Lower leg skin (tissue), 4 donors: ENCODE measurements at places on chromosomes 12 and 14.

DNA sequence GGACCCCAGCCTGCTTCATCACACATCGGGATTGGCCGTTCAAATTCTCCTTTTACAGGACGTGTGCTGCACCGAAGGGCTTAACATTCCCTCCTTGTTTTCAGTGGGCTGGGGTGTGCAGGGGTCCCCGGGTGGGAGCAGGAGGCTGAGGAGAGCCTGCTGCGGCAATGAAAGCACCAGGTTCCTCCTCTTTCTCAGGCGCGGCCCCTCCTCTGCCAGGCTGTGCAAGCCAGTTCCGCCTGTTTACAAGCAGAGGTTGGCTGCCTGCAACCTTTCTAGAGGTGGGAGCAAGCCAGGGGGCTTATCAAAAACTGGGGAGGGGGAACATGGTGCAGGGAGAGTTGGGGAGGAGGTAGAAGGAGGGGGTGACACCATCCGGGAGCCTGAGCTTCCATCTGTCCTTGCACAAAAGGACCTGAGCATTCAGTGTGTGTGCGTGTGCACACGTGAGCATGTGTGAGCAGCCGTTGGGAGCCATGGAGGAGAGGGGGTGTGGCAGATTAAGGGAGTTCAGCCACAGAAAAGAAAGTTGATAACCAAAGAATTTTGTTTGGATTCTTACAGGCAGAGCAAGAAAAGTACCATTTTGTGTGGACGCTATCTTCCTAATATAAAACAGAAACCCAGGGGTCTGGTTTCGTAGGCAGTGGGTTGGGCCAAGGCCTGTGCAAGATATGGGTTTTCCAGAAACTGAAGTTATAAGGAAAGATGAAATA is 108.8 kb upstream of the RFLNA start:
- DNase-seq: no peak

DNA sequence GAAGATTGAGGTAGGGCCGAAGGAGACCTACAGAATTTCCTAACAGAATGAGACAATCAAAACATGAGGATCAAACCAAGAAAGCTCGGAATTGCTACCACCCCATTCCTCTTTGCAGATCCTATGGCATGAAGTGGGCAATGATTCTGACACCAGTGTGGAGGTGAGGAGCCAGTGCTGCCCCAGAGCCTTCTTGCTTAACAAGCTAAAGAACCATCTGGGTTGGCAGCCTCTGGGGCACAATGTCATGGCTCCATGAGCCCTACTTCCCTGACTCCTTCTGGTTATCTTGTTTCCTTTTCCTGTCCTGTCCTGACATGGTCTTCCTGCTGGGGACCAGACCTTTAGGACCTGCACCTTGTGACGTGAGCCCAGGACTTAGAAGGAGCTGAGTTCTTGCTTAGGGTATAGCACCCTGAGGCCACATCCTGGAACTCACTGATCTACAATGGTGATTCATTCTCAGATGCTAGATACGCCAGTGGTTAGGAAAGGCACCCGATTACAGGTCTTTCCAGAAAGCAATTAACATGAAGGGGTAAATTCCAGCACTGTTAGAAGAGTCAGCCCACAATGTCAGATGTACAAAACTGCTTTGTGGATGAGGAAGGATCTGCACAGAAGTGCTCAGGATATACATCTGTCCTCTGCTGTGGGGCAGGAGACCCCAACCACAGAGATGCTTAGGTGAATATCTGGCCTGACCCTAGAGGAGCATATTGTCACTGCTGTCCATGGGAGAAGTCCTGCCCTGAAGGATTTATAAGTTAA is 324.2 kb downstream of the ZFP36L1 start:
- no peak for DNase-seq

DNA sequence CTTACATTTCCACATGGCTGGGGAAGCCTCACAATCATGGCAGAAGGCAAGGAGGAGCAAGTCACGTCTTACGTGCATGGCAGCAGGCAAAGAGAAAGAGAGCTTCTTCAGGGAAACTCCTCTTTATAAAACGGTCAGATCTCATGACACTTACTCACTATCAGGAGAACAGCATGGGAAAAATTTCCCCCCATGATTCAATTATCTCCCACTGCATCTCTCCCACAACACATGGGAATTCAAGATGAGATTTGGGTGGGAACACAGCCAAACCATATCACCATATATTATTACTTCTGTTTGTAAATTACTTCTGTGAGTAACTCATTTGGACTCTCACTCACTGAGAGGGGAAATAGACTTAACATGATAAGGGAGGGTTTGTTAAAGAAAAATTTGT is 1496.8 kb upstream of the TMEM132C start:
- no peak for DNase-seq

- DNase-seq: no peak
Observed at GRCh38 chr12:49415521-49415970, 48.3 kb downstream of the SPATS2 start.

DNA sequence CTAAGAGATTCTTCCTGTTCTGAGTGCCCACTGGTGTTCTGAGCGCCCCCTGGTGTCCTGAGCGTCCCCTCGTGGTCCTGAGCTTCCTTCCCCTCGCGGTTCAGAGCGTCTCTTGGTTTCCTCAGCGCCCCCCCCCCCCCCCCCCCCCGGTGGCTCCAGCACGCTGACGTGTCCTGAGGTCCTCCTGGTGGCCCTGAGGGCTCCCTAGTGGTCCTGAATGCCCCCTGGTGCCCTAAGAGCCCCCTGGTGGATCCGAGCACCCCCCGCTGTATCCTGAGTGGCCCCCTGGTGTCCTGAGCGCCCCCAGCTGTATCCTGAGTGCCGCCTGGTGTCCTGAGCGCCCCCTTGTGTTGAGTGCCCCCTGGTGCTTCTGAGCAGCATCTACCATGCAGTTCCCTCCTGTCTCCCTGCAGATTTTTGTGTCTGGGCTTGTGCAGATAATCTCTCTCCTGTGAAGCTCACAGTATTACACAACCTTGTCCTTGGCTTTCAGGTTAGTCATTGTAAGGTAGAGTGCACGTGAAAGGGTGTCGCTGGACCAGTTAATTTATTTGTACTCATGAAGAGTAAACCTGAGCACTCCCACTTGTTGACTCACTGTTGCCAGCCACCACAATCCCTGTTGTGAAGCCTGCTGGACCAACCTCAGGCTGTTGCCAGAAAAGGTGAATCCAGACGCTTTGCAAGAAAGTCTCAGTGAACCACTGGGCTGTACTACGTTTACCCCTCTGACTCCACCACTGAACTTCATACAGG is 1168.4 kb downstream of the TMEM121 start:
- DNase-seq: no peak

GRCh38 chr14:71247106-71247505 is 339.8 kb downstream of the PCNX1 start:
- no peak for DNase-seq

GRCh38 chr12:96497855-96498254 is 8.5 kb downstream of the CFAP54 start:
- DNase-seq: no peak

DNA sequence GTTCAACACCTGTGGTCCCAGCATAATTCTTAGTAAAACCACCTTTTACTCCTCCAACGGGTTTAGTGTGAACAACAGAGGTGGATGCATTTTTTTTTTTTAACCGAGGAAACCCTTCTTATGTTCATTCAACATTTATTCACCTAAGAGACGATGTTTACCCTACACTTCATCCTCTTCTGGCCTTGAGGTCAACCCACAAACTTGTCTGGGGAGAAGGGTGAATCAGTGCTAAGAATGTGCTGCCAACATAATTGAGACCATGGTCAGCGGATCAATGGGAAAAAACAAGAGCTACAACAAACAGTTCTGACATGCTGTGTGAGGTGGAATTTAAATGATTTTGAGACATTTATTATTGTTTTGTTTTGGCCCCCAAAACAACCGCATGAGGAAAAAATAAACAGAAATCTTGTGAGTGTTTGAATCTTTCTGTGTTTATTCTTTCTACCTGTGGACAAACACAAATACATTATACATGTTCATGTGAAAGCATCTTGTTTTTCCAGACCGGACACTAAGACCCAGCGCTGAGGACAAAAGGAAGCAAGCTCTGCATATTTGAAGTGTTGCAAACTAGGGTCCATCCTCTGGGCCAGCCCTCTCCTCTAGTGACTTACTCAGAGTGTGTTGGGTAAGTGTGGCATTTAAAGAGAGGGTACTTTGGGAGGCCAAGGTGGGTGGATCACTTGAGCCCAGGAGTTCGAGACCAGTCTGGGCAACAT is 5.1 kb upstream of the USP30 start:
- DNase-seq: no peak

DNA sequence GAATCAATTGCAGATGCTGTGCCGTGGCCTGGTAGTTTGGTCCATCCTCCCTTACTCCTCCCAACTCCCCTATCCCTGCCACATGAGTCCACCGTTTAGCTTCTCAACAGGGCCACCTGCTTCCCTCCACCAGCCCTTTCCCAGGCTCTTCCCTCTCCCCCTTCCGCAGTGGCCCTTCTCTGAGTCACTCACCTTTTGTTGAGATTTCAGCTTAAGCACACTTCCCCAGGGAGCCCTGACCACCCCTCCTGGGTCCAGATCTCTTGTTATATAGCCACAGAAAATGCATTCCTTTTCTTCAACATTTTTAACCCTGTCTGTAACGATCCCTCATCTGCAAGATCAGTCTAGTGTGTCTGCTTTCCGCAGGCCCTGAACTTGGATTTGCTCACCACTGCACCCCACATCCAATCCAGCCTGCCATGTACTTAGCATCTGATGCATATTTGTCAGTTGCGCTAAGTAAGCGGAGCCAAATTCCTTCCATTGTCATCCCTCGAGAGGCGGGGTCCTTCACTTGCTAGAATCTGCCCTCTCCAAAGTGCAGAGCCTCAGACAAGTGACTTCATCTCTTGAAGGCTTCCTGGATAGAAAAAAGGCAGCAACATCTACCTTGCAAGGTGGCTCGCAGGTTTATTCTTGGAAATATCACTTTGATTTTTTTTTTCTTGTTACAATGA is 41.1 kb downstream of the TMEM63C start:
- no peak for DNase-seq

GRCh38 chr12:64323476-64324225 is 66.9 kb downstream of the C12orf56 start:
- DNase-seq: no peak

DNA sequence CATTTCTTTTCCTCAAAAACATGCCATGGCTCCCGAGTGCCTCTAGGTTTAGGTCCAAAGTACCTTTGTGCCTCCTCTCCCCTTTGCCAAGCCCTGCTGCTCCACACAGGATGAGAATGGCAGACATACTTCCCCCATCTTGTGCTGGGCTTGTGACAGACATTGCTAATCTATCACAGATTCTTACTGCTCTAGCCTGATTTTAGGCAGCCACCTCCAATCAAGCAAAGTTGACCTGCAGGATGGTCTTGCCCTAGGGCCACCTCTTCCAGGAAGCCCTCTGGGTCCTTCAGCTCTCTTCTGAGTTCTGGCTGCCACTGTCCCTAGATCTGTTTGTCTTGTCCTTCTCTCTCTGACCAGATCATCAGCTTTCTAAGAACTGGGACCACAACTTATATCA is 20.5 kb downstream of the FOXN4 start:
- no peak for DNase-seq

DNA sequence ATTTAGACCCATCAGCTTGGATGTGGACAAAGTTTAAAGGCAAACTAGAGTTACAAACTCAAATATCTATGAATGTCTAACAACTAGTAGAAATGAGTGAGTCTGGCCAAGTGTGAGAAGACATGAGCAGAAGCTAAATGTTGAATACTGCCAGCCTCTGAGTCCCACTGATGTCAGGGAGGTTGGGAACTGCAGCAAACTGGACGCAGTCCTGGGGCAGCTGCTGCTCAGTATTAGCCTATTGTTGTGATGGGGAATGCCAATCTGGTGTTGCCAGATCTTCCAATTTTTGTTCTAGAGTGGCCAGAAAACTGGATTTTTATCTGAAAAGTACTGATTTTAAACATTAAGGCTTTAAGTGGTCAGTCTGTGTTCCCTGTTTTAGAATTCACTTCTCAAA is 770.4 kb upstream of the STXBP6 start:
- DNase-seq: no peak

DNA sequence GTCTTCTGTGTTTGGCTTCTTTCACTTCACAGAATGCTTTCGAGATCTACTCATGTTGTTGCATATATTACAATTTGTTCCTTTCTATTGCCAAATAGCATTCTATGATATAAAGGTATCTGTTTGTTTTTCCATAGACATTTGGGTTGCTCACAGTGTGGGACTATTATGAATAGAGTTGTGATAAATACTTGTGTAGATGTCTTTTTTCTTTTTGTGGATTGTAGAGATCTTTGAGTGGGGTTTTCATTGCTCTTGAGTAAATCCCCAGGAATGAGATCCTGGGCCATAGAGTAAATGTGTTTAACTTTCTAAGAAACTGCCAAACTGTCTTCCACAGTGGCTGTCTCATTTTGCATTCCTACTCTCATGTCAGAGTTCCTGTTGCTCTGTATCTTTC is 24.9 kb upstream of the CEBPE start:
- DNase-seq: no peak

- no peak for DNase-seq
Observed at GRCh38 chr12:48193623-48194022, 9.5 kb downstream of the OR10AD1 start.

DNA sequence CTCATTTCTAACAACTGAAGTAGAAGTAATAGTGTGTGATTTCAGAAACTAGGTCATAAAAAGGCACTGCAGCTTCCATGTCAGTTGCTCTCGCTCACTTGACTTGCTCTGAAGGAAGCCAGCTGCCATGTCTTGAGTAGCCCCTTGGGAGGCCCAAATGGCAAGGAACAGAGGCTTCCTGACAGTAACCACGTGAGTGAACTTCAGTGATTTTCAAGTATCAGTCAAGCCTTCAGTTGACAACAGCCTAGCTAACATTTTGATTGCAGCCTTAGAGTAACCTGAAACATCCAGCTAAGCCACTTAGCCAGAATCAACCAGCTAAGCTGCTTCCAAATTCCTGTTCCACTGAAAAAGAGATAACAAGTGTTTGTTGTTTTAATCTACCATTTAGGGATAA is 26.7 kb downstream of the TOGARAM1 start:
- DNase-seq: no peak

GRCh38 chr14:91155626-91156089 is 41.8 kb downstream of the DGLUCY start:
- no peak for DNase-seq

DNA sequence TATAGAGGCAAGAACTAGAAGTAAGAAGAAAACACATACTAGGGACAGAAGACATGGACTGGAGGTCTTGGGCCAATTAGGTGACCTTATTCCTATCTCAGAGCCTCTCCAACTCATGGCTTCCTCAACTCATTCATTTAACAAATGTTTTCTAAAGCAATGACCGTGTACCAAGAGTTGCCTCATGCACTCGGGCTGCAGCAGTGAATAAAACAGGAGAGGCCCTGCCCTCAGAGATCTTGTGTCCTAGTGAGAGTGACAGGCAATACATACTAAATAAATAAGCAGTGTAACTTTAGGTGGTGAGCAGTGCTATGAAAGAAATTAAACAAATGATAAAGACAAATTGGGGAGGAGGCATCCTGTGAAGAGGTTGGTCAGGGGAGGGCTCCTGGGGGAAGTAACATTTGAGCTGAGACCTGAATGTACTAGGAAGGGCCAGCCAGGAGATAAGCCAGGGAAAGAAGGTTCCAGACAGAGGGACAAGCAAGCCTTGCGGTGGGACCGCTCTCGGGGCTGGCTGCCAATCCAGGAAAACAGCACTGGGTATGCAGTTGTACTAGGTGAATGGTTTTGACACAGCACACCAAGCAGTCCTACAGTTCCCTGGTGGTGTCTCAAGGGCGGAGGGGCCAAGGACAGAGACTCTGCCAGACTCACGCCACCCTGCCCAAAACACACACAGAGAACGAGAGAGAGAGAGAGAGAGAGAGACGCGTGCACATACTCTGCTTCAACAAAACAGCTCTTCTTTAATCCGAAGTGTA is 1.3 kb downstream of the NINJ2 start:
- DNase-seq: peak; percentile 84
